ENCODE measurements at places on chromosomes 7 and 10.

GRCh38 chr10:75228834-75229233 lies 6.9 kb downstream of the COMTD1 start:
- DNase-seq: no peak

- DNase-seq: no peak
These were observed 281.9 kb downstream of the PPP1R3A start for GRCh38 chr7:113636727-113637421.

DNA sequence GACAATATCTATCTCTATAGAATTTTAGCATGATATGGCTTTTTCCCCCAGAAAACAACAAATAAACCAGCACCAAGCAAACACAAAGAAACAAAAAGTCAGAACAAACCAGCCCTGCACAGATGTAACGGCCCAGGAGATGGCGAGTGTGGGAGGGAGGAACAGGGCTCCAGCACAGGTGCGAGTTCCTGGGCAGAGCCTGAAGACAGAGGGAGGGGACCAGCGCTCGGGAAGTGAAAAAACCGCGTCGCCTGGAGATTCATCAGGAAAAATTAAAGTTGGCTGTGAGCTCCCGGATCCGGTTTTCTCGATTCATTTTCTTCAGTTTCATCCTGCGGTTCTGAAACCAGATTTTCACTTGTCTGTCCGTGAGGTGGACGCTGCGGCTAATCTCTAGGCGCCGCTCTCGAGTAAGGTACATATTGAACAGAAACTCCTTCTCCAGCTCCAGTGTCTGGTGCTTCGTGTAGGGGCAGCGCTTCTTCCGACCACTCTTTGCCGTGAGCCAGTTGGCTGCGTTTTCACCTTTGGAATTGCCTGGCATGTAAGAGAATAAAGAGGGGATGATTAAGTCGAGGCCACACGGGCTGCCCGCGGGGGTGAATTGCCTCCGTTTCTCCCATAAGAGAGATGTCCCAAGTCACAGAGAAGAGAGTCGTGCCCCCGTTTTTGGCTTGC lies 2.3 kb downstream of the HOXA10 start:
- DNase-seq: no peak

DNA sequence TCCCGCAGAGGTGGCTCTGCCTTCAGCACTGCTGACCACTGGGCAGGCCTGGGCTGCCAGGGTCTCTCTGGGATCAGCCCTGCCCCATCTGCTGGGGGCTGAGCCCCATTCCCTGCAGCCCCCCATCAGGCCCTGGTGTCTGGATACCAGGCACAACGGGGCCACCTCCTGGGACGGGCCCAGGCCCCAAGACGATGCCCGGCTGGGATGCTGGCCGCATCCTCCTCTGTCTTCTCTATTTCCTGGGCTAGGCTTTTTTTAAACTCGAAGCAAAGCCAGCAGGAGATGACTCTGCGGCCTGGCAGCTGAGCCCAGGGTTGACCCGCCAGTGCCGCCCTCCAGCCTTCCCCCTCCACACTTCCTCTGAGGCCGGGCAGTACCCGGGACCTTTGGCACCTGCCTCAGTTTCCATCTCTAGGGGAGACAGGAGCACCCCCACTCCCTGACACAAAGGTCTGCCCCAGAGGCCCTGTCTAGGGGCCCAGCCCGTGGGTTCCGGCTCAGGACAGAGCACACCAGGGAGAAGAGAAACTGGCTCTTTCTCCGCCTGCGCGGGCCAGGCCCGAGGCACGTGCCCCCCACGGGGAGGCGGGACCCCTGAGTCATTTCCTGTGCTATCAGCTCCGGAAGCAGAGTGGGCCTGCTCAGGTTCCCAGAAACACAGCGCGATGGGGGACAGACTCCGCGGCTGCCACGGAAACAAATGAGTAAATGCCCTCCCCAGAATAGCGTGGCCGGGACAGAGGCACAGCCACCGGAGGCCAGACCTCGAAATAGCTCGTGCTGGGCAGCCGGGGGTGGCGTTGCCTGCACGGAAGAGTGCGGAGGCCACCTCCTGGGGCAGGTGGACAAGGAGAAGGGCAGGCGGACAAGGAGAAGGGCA lies 84.6 kb upstream of the PDGFA start:
- no peak for DNase-seq

DNA sequence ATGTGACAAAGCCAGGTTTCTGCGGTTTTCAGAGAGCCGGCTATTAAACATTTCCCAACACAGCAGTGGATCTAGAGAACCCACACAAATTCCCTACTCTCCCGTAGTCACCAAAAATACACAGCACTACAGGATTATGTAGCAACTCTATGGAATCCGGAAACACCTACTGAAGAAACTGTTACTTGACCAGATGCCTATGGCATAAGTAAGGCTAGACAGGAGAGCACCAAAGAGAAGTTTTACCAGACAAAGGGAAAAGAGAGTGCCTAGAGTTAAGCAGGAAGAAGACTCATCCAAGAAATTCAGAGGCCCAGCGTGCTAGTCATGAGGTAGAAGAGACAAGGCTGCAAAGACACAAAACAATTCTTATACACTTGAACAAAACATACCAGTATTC lies 321.1 kb downstream of the PARD3 start:
- DNase-seq: no peak

- no peak for DNase-seq
These were observed 26.0 kb downstream of the ASB4 start for GRCh38 chr7:95511716-95512260.

DNA sequence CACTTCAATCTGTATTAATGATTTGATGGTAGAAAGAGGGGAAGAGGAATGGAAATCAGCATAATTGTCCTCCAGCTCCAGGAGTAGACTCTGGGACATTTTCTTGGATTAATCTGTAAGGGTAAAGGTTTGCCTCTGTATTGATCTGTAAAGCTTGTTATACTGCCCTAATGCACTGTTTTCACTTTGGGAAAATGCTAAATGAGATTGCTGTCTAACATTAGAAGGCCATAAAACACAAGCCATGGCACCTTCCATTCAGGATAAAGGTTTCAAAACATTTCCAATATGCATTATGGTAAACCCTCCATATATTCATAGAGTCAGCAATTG lies 222.8 kb upstream of the PLXNA4 start:
- DNase-seq: no peak

- DNase-seq: no peak
These were observed 502.0 kb upstream of the MKI67 start for GRCh38 chr10:128628252-128628651.

DNA sequence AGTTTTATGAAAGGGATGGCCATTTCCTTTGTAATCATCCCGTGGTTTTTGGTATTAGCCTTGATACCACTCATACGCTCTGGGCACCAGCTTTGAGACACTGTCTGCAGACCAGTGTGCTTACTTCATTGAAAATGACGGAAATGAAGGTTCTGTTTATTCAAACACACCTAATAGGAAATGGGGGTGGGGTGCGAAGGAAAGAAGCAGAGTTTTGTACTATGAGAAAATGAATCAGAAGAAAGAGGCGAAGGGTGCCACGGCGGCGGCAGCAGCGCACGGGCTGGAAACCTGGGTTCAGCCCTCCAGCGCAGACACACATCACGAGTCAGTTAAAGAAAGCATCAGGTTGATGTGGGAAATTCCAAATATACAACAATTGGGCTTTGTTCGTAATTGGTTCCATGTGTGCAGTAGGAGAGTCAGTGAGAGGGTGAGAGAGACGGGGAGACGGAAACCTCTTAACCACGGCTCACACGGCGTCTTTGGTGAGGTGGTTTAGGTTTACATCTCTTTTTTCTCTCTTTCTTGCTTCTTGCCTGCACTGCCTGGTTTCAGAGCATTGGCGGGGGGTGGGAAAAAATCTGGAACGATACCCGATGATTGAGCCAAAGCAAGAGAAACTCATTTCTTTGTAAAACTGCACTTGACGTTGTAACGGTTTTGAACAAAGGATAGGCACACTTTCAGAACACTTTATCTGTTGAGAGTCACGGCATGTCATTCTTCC lies 321.2 kb downstream of the FRMD4A start:
- no peak for DNase-seq

DNA sequence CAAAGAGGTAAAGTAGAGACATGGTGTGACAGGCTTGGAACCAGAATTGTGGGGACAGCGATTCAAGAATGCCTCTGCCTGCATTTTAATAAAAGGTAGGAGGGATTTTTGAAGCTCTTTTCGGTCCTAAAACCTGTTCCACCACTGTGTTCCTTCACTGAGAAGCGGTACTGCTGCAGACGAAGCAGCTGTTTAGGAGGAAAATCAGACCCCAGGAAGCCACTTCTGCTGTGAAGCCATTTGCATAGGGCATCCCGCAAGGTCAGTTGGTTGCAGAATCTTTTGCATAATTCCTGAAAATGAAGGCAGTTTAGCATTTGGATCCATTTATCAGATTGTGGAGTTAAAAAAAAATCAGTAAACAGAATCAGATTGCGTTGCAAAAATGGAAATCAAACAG lies 183.3 kb upstream of the PRKCQ start:
- DNase-seq: no peak

GRCh38 chr10:76136961-76137360 lies 705.5 kb downstream of the LRMDA start:
- DNase-seq: no peak

GRCh38 chr7:155732286-155732685 lies 80.0 kb downstream of the SHH start:
- DNase-seq: no peak

- DNase-seq: no peak
These were observed 350.0 kb upstream of the AKR1E2 start for GRCh38 chr10:4475827-4476490.

DNA sequence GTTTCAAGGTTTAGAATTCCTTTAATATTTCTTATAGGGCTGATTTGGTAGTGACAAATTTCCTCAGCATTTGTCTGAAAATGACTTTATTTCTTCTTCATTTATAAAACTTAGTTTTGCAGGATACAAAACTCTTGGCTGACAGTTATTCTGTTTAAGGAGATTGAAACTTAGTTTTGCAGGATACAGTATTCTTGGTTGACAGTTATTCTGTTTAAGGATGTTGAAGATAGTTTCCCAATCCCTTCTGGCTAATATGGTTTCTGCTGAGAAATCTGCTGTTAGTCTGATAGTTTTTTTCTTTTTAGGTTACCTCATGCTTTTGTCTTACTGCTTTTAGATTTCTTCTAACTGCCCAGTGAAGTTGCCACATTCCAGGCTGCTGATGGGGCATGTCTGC lies 186.8 kb downstream of the ITGB1 start:
- DNase-seq: no peak

DNA sequence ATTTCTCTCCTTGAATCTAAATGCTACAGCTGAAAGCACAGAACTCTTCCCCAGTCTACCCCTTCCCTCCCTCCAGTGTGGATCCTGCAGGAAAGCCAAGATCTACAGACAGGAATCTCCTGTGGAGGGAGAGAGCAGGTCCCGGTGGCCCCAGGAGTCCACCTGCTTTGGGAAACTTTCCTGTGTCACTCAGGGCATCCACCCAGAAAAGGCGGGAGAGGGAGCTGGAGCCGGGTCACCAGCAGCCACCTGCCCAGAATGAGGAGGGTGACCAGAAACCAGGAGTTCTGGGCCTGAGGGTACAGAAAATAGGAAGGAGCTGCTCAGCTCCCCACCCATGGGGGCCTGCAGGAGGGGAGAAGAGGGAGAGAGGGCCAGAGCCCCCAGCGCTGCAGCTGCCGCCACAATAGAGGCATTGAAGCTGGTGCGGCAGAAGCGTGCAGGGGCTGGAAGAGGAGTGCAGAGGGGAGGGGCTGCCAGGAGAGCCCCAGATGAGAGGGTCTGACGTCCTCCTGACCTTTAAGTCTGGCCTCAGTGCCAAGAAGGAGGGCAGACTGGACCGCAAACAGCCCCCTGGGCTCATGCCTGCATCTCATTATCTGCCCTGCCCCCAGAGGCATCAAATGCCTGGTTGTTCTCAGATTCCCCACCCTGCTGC lies 56.3 kb upstream of the TMEM72 start:
- no peak for DNase-seq

DNA sequence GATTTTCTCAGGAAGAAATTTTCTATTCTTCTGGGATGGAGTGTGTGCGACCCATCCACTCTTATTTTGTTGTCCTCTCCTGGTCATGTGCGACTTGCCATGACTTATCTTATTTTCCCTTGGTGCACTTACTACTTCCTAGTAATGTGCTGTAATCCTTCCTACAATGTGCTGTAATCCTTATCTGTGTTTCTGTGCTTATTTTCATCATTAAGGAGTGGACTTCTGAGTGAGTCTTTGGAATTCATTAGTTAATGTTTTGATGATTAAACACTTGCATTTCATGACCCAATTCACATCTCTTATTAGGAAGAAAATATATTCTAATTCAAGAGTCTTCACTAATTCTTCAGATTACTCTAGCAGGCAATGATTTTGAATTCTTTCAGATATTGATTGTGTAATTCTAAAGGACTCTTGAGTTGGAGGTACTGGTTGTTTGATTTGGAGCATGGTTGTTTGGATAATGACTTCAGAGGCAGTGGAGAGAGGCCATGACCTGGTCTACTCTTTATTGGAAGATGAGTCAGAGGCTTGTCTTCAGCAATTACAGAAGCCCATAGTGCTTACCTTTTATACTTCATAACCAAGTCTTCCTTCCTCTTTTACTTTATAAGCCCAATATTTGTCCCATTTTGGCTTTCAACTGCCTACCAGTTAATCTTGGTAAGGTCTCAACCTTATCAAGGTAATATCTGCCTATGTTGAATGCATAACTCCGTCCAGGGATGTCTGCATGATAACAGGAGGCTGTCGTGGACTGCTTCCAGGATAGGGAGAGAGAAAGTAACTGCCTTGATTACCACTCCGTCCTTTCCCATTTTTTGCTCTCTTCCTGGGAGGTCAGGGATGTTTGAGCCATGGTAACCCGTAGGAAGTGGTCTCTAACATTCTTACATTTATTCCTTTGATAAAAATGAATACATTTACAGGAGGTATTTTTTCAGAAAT lies 278.3 kb upstream of the SP8 start:
- DNase-seq: no peak

DNA sequence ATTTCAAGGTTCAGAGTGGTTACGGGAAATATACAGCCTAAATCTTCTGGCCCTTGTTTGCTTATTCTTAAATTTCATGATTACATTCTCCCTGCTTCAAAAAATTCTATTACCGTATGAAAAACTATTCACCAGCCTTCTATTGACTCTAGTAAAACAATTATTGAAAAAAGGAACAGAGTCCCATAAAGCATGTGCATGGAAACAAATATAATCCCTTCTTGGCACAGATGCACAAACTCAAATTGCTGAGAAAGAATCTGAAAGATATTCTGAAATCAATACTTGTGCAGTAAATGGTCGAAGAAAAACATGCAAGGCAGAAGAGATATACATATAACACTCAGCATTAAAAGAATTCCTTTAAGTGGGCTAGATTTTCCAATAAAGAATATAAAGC lies 83.6 kb downstream of the LRRN3 start:
- DNase-seq: no peak

GRCh38 chr10:130403153-130404075 lies 267.2 kb downstream of the GLRX3 start:
- peak; percentile 3 for DNase-seq

DNA sequence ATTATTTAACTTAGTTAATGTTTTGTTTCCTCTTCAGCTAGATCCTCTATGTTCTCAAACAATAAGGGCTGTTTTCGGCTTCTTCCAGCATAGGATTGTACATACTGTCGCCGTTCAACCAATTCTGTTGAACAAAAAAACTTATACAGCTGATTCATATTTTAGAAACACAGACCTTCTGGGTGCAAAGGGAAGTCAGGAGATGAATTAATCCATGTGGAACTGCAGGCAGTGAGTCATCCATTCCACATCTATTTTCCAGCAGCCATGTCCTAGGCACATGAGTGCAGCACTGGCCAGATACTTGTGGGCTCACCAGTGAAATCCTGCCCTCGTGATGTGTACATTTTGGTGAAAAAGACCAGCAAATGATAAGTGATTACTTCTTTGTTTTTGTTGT lies 163.2 kb downstream of the JAZF1 start:
- no peak for DNase-seq

GRCh38 chr10:451021-451471 lies 238.4 kb downstream of the DIP2C start:
- no peak for DNase-seq

- DNase-seq: no peak
These were observed 156.1 kb upstream of the STEAP4 start for GRCh38 chr7:88462799-88463198.
